ENCODE measurements at places on chromosomes 2 and 18. TPM values are rescaled to one million over a fixed set of nuclear protein-coding genes. Genes with fewer than 3 reads are reported as not detected.

EIF2AK3 gene
- 7.9 TPM for total RNA-seq

DNA sequence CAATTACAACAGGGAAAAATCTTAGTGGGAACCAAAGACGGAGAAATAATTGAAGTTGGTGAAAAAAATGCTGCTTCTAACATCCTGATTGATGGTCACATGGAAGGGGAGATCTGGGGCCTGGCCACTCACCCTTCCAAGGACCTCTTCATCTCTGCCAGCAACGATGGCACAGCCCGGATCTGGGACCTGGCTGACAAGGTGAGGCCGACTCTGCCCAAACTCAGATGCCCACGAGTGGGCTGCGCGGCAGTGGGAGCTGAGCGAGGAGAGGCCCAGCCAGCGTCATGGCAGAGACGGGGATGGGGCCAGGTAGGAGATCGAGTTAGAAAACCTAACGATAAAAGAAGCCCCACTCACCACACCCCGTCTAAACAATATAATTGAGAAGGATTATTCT lies 87.7 kb downstream of the RTN4 start:
- H3K4me1 ChIP-seq, result peaks cover 14% of the 10 kb centered on the region
- H3K4me3 ChIP-seq, result no peak overlapping the region
- H3K27ac ChIP-seq, result no peak overlapping the region
- H3K36me3 ChIP-seq, result no peaks in the 10 kb centered on the region
- no peak for DNase-seq
- H3K27me3 ChIP-seq, result no peaks in the 10 kb centered on the region

SMARCAL1 gene
- total RNA-seq, result 11.7 TPM

DNA sequence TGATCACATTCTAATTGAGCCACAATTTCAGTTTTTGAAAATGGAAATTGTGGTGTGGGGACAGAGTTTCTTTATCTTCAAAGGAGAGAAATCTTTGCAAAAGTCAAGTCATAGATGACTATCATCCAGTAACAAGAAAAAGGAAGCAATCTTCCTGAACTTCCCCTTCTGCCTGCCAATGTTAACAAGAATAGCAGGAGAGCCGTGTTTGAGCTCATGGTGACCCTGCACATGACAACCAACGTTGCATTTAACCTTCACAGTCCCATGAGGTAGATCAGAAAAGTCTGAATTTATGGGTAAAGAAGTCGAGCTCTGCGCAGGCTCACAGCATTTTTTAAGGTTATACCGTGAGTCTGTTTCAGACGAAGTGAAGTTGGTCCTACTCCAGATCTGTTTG lies 454.9 kb downstream of the LPIN1 start:
- H3K27me3 ChIP-seq, result no peaks in the 10 kb centered on the region
- no peak for DNase-seq
- no peak overlapping the region for H3K4me3 ChIP-seq
- no peak overlapping the region for H3K27ac ChIP-seq
- no peaks in the 10 kb centered on the region for H3K36me3 ChIP-seq
- peaks cover 9% of the 10 kb centered on the region for H3K4me1 ChIP-seq

CFC1B gene
- not detected for total RNA-seq

GCG gene
- total RNA-seq, result not detected

GRCh38 chr2:169729274-169729605 lies 4.4 kb upstream of the KLHL23 start:
- no peak for DNase-seq
- H3K27me3 ChIP-seq, result no peaks in the 10 kb centered on the region
- no peak overlapping the region for H3K27ac ChIP-seq

- H3K27me3 ChIP-seq, result no peaks in the 10 kb centered on the region
- H3K27ac ChIP-seq, result no peak overlapping the region
- peaks cover 73% of the 10 kb centered on the region for H3K36me3 ChIP-seq
- no peak overlapping the region for H3K4me3 ChIP-seq
Measured at GRCh38 chr2:215382011-215382410, 53.9 kb downstream of the FN1 start.

DSC1 gene
- total RNA-seq, result not detected
